CD4-positive, alpha-beta T cell treated with Interleukin-15 for 1 hour (primary cell): ENCODE measurements at places on chromosomes 7 and 10.
A peak's percentile ranks its signal among the peaks of the same experiment; 100 is the strongest.

DNA sequence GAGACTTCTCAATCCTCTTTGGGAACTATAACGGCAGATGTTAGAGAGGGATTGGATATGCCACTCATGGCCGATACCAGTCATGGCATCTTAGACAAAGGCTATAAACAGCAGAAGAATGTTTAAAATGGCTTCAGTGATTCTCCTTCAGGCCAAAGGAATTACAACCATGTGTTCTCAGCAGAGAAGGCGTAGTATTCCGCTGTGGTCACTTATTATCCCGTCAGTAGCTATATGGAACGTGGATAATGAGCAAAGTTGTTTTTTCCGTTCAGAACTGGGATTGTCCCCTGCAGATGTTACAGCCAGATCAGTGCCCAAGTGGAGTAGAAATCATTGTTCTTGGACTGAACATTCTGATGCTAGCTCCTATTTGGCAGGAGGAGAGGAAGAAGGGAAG lies 43.1 kb downstream of the TEX36 start:
- DNase-seq, result no peak

DNA sequence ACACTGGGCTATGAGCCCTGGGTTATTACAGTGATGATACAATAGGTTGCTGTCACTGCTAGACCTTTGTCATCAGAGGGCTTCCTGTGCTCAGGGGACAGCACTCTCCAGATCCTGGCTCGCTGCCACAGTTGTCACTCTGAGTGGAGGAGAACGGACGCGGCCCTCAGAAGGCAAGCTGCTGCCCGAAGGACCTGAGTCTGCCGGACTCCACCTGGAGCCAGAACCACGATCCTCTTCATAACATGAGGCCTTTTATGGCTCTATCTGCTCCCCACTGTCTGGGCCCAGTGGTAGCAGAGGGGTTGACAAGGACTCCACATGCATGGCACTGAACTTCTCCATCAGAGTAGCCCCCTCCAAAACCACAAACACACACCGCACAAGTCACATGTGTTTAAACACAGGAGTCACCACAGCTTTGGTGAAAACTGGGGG lies 94.7 kb upstream of the EFCAB10 start:
- DNase-seq, result peak; percentile 62

DNA sequence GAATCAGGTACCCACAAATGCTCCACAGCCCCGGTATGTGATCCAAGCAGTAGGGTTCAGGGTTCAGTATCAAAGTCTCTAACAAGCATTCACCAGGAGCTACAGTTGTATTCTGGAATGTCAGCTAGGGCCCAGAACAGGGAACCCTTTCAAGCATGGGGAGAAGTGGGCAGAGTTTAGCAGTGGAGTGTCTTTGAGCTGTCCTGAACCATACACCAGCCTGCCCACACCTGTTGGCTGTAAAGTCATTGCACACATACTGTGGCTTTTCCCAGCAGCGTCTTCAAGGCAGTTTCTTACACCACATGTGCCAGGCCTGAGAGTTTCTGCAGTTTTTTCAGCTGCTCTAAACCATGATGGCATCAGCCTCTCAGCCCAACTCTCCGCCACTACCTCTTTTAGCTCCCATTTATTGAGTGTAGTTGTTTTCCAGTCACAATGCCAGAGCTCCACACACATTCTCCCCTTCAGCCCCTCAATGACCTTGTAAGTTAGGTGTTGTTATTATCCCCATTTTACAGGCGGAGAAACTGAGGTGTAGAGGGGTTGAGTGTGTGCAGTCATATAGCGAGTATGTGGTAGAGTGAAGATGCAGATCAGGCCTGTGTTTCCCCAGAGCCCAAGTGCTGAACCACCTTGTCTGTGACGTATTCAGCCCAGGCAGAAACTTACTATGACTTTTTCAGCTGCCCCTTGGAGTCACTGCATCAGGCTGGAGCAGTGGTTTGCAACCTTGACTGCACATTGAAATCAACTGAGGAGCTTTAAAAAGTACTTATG lies 83.1 kb downstream of the CHN2 start:
- DNase-seq, result no peak

DNA sequence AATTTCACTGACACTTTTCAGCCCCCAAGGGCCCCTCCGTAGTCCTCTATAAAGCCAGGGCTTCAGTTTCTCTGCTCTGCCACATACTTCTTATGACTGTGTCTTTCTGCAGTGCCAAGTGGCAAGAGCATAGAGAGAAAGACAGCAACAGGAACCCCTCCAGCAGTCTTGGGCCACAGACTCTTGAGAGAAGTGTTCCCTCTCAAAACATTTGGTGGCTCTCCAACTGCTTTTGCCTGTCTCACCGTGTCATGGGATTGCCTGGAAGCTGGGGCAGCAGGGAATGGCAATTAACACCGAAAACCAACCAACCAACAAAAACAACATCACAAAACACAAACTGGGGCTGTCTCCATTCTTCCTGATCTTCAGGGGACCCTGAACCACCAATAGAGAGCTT lies 73.8 kb upstream of the ELN start:
- no peak for DNase-seq

GRCh38 chr7:124791426-124791825 lies 25.8 kb upstream of the GPR37 start:
- no peak for DNase-seq

GRCh38 chr10:20302033-20302432 lies 485.8 kb downstream of the PLXDC2 start:
- DNase-seq, result no peak

DNA sequence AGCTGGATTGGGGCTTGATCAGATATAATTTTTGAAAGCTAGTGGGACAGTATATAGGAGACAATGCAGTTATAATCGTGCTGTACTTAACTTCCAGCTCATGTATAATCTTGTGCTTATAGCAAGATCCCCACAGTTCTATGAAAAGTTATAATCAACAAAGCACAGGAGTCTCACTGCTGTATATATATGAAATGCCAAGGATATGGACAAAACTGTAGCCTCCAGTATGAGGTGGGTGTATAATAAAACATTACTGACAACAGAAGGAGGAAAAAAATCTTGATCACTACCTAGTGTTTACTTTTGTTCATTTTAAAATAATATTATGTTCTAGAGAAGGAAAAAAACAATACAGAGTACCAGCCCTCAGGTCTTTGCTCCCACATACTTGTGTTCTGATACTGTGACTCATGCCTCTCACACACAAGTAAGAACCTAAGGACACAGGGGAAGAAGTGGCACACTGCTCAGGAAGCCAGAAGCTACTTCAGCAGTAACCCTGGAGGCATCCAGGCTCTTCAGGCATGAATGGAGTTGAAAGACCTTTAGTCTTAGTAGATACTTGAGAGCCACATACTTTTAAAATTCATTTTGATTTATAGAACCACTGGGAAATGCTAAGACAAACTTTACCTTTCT lies 265.7 kb upstream of the IMMP2L start:
- DNase-seq, result no peak

GRCh38 chr7:18425838-18426445 lies 69.6 kb upstream of the HDAC9 start:
- no peak for DNase-seq

DNA sequence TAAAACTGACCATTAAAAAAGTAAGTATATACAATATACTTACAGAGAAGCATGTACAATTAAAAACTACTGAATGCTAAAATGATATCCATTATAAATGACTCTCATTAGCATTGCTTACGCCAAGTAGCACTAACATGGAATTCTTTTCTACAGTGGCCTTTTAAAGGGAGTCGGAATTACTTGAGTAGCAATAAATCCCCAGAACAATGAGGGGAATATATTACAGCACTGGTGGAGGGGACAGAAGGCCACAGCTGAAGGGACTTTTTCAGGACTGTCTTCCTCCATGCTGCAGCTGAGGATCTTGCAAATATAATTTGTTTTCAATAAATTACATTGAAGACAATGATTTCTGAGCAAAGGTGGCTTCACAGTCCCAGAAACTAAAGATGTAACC lies 97.0 kb downstream of the ALOX5 start:
- DNase-seq, result no peak

DNA sequence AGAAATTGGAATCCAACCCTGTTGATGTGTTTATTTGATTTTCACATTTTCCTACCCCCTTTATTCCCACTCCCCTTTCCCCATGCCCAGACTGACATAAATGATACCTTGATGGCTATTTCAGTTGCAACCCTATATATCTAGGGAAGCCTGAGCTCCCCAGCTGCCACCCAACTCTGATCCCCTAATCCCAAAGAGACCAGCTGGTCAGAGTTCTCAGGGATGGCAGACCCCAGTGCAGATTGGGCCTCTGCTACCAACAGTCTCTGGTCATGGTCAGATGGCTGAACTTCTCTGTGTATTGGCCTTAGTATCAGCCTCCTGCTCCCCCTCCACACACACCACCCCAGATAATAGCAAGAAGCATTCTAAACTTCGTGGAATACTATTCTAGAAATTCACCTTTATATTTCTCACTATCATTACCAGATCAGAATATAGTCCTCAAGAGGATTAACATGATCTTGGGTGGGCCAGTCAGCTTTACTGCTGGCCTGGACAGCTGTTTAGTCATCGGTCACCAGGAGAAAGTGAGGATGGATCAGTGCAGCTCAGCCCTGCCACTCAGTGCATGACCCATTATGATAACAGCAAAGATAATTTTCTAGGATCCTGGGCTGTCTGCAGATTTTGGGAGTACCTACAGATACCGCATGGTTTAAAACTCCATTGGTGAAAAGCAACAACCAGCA lies 24.5 kb upstream of the BTRC start:
- DNase-seq, result no peak

DNA sequence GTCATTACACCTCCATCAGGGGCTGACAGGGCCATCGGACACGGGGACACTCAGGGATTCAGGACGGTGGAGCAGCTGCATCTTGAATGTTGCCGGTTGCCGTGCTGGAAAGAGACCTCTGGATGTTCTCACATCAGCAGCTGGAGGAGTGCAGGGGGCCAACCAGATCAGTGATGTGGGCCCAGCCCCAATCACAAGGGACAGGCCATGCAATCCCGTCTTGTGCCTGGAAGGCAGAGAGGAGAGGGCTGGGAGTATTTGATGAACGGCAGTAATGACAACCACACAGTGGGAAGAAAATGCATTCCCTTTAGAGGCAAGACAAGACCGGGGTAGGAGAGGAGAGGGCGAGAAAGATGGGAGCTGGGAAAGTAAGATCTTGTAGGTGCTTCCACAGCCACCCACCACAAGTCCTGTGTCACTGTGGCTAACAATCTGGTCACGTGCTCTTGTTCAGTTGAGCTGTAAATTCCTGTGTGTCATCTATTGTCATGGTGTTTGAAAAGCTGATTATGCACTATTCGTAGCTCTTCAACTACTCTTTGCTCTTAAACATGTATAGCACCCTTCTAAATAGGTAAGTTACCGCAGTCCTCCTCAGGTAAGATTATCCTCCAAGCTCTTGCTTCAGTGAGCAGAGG lies 85.9 kb upstream of the LEP start:
- DNase-seq, result no peak

- no peak for DNase-seq
These were observed 15.3 kb downstream of the IGF2BP3 start for GRCh38 chr7:23454881-23455526.

DNA sequence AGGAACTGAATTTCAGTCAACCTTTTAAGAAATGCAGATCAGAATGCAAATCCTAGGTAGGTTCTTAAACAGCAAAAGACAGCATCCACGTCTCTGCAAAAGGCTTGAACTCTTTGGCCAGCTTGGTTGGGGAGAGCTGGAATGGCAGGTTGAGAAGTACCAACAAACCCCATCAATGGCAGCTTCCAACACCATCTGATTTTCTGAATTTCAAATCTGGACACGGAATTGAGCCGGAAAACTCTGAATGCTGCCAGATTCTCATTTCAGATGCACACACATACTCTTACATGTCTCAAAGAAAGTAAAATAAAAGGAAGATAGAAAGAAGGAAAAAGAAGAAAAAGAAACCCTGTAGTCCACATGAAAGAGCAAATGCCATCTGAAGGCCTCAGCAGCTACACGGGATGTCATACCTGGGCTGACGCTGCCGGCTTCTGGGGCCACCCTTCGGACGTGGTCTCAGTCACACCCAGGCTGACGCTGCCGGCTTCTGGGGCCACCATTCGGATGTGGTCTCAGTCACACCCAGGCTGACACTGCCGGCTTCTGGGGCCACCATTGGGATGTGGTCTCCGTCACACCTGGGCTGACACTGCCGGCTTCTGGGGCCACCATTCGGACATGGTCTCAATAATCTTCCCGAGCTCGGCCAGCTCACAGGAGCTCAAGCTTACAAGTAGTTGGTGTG lies 165.3 kb downstream of the PTPRN2 start:
- DNase-seq, result no peak

DNA sequence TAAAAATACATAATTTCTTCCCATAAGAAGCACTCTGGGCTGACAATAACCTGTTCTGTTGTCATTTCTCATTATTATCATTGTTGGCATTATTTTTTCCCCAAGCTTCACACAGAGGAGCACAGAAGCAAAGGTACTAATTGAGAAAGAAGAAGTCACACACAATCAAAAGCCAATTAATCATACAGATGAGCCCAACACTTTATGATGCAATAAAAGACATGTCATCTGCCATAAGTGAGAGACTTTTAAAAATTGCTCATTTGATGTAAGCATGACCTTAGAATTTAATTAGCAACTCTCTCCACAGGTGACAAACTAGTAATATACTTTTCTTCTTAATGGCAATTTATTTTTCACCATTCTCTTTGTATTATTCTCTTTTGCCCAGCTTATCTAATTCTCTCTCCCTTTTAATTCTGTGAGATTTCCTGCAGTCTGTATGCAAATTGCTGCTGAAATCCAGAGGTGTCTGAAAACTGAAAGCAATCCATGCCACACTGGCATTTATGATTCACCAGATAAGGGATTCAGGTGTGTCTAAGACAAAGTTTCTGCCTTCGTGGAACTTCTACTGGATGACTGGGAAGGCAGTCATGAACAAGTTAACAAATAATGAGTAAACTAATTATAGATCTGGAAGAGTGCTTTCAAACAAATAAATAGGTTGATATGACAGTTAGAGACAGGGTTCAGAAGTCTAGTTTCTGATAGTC lies 203.5 kb downstream of the CHCHD3 start:
- no peak for DNase-seq
